ENCODE measurements at places on chromosomes 5 and 9. TPM values are rescaled to one million over a fixed set of nuclear protein-coding genes. Genes with fewer than 3 reads are reported as not detected.

DNA sequence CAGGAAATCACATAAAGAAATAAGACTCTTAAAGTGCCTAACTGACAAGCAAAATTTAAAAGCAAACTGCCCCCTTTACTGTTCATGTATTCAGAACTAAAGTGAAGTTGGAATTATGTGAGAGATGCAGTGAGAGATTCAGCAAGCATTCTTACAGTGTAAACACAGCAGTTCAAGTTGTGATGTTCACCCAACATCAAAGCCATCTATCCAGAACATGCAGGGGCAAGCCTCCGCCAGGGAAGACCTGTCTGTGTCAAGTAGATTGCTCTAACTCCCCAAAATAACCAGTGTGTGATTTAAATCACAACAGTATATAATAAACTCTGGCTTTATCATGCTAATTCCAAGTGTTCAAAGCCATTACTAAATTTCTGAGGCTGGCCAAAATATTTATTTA is 233.3 kb downstream of the BNC2 start:
- DNase-seq, result peak; percentile 73

- DNase-seq, result no peak
Observed at GRCh38 chr5:56514245-56514644, 281.1 kb upstream of the ANKRD55 start.

GRCh38 chr5:150263801-150264621 is 25.6 kb downstream of the CAMK2A start:
- DNase-seq, result peak; percentile 73

PCDHA1 gene
- total RNA-seq, result 5.3 TPM

DNA sequence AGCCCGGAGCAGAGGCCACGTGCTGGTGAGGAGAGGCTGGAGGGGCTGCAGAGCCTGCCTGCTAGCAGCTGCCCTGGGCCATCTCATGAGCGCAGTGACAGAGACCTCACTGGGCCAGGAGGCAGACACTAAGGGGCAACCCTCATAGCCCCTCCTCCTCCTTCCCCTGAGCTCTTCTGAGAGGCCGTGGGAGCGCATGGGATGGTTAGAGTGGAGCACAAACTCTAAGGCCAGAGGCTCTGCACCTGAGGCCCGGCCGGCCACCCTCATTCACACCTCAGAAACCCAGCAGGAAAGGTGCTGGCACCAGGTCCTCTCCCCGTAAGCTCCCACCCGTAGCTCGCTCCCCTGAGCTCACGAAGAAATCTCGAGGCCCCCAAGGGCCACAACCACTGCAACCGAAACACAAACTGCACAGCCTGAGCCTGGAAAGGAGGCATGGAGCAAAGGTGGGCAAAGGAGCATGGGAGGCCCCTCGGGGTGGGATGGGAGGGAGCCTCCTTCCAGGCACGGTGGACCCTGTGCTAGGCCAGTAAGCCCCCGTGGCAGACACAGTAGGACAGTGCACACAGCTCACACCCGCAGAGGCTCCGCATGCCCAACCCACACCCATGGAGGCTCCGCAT is 17.7 kb downstream of the CAMSAP1 start:
- no peak for DNase-seq

DNA sequence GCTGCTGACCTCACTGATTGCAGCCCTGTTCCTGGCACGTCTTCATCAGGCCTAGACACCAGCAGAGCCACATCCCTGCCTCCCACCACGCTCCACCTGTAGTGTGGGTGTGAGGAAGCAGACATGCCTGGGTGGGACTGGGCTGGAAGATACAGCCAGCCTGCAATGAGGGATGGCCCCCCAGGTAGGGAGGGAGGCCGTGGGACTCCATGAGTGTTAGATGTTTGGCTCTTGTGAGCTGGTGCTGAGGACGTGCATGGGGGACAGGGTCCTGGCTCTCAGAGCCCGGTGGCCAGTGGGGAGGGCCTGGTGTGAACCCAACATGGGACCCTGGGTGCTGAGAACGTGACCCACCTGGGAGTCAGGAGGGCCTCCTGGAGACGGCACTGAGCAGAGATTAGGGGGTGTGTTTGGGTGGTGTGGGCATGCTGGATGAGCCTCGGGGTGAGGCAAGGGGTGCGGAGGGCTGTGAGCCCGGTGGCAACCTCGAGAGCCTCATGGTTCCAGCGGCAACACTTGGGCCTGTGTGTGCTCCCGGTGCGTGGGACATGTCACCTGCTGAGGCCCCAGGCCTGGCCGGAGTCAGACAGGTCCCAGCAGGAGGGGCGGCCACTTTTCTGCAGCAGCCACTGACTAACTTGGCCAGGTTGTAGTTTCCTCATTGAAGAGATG is 87.6 kb downstream of the PHF2 start:
- DNase-seq, result no peak

IL4 gene
- not detected for total RNA-seq

CDKN2A gene
- total RNA-seq, result 0.96 TPM

DNA sequence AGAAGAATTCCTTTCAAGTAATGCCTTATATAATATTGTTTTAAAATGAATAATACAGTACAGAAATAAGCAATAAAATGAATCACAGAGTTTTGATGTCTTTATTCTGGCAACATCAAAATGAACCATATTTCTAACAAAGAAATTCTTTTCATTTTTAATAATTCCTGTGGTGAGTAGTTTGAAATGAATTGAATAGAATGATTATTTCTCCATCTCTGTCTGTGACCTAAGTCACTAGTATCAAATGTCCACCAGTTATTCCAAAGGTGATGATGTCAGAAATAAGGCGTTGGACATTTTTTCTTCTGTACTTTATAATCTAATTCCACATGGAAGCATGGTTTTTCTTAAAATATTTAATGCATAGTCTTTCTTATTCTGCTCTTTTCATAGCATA is 106.2 kb downstream of the ADAMTSL1 start:
- no peak for DNase-seq

DNA sequence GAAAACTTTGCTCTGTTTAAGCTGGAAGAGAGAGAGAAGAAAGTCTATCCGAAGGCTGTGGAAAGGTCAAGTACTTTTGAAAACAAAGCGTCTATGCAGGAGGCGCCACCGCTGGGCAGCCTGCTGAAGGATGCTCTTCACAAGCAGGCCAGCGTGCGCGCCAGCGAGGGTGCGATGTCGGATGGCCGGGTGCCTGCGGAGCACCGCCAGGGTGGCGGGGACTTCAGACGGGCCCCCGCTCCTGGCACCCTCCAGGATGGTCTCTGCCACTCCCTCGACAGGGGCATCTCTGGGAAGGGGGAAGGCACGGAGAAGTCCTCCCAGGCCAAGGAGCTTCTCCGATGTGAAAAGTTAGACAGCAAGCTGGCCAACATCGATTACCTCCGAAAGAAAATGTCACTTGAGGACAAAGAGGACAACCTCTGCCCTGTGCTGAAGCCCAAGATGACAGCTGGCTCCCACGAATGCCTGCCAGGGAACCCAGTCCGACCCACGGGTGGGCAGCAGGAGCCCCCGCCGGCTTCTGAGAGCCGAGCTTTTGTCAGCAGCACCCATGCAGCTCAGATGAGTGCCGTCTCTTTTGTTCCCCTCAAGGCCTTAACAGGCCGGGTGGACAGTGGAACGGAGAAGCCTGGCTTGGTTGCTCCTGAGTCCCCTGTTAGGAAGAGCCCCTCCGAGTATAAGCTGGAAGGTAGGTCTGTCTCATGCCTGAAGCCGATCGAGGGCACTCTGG is 32.6 kb downstream of the CD180 start:
- no peak for DNase-seq

DNA sequence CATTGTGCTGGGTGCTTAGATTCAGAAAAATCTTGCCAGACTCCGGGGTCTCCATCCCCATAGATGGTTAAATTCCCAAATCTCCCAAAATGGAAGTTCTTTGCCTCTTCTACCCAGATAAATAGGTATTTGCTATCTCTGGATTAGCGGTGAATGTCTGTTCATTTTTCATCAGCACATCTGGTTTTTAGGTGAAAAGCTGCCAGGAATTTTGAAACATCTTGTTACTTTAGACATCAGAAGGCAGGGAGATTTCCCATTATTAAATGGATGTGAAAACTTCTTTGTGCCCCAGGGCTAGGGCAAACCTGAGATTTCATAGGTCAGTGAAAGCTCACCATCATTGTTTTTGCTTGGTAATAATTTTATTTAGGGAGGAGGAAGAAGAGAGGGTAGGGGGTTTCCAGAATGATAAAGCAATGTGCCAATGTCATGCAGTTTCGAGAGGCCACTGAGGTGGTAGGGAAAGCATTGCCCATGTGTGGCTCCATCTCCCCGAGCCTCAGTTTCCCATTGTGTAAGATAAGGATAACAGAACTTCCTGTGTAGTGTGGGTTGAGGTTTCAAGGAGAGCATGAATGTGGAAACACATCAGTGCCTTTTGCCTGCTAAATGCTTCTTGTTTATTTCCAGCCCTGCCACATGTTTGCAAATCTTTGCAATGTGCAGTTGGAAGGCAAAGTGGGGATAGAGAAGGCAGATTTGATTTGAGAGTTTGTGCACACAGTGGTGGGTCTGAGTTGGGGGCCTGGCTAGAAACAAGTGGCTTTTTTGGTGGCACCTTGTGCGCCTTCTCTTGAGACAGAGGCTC is 147.2 kb upstream of the KLF4 start:
- DNase-seq, result peak; percentile 85

GRCh38 chr5:168172760-168173223 is 118.7 kb upstream of the WWC1 start:
- DNase-seq, result no peak

DNA sequence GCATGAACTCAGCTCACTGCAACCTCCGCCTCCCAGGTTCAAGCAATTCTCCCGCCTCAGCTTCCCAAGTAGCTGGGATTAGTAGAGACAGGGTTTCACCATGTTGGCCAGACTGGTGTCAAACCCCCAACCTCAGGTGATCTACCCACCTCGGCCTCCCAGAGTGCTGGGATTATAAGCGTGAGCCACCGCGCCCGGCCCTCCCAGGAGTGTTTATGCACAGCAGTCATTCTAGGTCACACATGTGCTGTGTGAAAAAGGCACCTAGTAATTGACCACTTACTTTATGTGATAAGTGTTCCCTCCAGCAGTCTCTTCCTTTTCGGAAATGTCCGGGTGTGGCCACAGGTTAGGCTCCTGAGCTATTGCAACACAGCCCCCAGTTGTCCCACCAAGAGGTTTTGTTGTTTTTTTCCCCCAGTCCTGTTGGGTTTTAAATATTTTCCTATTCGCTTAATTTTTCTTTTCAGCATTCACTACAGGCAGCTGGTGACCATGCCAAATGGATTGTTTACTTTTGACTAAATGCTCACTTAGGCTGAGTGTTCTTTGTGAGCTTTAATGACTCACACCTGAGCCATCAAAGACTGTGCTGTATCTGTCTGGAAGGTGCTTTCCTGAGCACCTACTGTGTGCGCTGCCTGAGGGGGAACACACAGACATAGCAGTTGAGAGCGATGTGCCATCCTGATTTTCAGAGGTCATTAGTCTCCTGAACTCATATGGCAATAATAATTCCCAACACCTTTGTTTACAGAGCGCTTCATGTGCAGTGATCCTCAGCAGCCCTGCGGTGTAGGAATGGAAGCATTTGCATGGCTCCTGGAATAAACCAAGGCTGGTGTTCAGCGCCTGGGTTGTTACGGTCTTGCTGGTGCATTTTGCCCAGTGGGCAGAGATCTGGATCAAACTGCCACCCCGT is 94.3 kb downstream of the MVB12B start:
- no peak for DNase-seq

- DNase-seq, result peak; percentile 96
Observed at GRCh38 chr9:128127990-128128835, 684 bp upstream of the PTGES2 start.

- DNase-seq, result no peak
Observed at GRCh38 chr5:105917189-105917588, 1753.5 kb downstream of the EFNA5 start.

DNA sequence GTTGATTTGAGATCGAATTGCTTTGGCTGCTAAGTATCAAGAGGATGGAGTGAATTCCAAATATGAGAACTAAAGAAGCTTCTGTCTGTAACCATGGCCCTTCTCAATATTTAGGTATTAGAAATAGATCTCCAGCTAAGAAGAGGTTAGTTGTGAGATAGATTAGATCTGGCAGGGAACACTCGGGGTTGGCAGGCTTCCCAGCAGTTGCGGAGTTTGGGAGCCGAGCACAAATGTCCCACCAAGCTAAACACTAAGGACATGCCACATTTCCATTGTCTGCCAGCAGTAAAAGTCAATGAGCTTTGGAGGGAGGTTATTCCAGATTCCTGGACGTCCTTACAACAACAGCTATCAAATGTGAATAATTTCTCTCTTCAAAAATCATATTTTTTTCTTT is 85.8 kb downstream of the TAF11L14 start:
- DNase-seq, result peak; percentile 45

DNA sequence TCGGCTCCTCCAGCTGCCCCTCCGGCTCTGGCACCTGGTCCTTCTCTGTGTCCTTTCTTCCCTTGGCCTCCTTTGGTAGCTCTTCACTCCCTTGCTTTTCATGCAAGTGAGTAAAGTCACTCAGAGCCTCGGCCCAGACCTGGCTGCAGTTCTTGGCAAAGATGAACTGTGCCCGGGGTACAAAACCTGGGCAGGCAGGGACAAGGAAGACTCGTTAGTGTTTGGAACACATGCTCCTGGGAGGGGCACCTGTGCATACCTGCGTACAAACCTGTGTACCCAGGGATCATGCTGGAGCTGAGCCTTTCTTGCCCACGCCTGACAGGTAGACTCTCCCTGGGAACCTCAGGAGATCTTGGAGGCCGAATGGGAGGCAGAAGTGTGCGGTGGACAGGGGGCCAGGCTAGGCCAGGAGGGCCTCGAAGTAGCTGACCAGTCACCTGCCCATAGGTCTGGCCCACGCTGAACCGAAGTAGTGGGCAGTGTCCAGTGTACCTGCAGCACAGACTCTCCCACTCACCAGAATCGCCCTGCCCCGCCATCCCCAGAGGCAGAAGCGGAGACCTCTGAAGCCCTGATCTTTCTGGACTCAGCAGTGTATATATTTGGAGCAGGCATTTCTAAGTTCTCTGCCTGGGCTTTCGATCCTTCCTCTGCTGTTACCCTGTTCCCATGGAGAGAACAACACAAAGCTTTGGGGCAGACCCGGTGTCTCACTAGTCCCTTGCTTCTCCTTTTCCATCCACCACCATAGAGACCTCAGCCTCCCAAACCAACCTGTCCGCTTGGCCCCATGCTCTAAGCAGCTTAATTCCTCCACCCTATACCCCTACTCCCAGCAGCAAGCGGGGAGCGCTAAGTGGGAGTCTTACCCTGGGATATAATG is 41.9 kb upstream of the TESK1 start:
- DNase-seq, result peak; percentile 19

DNA sequence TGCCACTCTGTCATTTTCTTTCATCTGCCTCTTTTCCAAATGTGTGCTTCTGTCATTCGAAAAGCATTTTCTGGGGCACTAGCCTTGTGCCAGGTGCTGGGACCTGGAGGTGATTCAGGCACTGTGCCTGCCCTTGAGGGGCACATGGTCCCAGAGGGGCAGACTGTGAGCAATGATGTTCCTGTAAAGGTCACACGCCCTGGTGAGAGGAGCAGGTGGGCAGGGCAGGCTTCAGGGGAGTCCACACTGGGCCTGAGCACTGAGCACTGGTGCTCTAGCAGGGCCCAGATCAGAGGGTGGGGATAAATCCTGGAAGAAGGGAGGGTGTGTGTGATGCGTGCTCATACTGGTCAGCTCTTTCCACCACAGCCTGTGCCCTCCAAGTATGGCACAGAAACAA is 77.8 kb downstream of the COL15A1 start:
- no peak for DNase-seq

GRCh38 chr9:89675058-89675742 is 70.4 kb downstream of the GADD45G start:
- DNase-seq, result peak; percentile 84

Data from umbilical cord (tissue), 2 donors.